MCF 10A (cell line): ENCODE measurements at places on chromosomes 5 and 9. TPM values are rescaled to one million over a fixed set of nuclear protein-coding genes. Genes with fewer than 3 reads are reported as not detected.

DNA sequence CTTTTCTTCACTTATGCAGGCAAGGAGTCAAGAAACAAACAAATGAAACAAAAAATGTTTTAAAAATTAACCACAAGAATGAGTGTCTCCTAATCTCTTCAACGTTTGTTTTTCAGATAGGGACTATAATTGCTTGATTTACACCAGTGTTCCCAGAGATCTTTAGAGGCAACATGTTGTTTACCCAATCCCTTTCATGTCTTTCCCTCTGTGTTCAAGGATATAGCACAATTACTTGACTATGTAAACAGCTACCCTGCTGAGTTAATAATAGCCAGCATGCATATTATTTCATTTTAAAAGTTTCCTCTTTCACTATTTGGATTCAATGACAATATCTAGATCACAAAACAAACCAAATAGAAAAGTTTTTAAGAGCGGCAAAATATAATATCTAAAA, 25.1 kb upstream of the SHISAL2B start:
- no peak for DNase-seq

GRCh38 chr9:122398371-122398924, 27.6 kb downstream of the PTGS1 start:
- no peak for DNase-seq

TSSK1B gene
- total RNA-seq, result 0.35 and 0.39 TPM in 2 replicates

GRCh38 chr9:129632460-129632859, 6.5 kb downstream of the NTMT1 start:
- DNase-seq, result no peak

NTNG2 gene
- 0.44 TPM in 1 of 2 replicates, not detected in the other for total RNA-seq

- peak; percentile 63 for DNase-seq
These were observed 61.1 kb upstream of the ARAP3 start for GRCh38 chr5:141742866-141743851.

GRCh38 chr9:76887003-76887821, 18.7 kb downstream of the PRUNE2 start:
- no peak for DNase-seq
